Kidney (tissue), 22 donors: ENCODE measurements at places on chromosomes 13 and 19.

- H3K27ac ChIP-seq: no peak overlapping the region
- peaks cover 10% of the 10 kb centered on the region for H3K27me3 ChIP-seq
- no peak overlapping the region for H3K4me3 ChIP-seq
- no peaks in the 10 kb centered on the region for H3K4me1 ChIP-seq
- peaks cover 6% of the 10 kb centered on the region for H3K36me3 ChIP-seq
These were observed 17.2 kb downstream of the KCNC3 start for GRCh38 chr19:50311723-50312635.

GRCh38 chr19:45468159-45468651 lies 409 bp downstream of the FOSB start:
- H3K4me1 ChIP-seq: no peaks in the 10 kb centered on the region
- no peaks in the 10 kb centered on the region for H3K36me3 ChIP-seq
- H3K27ac ChIP-seq: peak overlapping the region; percentile 94
- peak overlapping the region; percentile 98 for H3K4me3 ChIP-seq
- H3K27me3 ChIP-seq: peaks cover 14% of the 10 kb centered on the region

- H3K27ac ChIP-seq: peak overlapping the region; percentile 40
- H3K27me3 ChIP-seq: no peaks in the 10 kb centered on the region
- no peaks in the 10 kb centered on the region for H3K4me1 ChIP-seq
- H3K36me3 ChIP-seq: no peaks in the 10 kb centered on the region
- DNase-seq: no peak
These were observed 67.4 kb upstream of the CLDN10 start for GRCh38 chr13:95485045-95485517.

DNA sequence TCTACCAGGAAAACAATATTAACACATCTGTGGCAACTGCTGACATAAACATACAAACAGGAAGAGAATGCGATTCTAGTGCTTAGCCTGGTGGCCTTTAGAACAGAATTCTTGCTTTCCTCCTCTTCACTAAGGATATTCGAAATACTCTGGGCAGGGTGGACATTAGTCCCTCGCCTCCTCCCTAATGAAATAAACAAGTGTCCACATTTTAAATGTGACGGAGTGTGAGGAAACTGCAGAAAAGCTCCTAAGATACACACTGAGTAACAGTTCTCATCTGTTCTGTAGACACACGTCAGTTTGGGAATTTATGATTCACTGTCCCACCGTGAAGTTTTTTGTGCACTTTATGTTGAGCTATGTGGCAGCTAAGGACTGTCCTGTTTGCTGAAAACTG lies 639 bp downstream of the STARD13 start:
- H3K4me3 ChIP-seq: peak overlapping the region; percentile 85
- no peak for DNase-seq
- no peaks in the 10 kb centered on the region for H3K36me3 ChIP-seq
- no peaks in the 10 kb centered on the region for H3K27me3 ChIP-seq
- peak overlapping the region; percentile 94 for H3K27ac ChIP-seq

DNA sequence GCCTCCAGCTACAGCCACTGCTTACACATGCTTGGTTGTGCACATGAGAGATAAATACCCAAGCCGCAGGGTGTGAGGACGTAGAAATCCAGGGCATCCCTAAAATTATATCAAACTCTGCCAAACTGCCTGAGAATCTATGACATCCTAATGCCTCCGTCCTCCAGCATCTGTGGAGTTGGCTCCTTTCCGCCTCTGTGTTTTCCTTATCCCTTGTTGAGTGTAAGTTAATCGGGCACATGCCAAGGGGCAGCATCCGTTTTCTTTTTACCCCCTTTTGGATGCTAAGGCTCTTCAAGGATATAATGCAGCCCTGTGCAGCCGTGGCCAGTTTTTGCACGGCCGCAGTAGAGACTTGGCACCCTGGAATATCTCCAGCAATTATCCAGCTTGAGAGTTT lies 66.5 kb downstream of the COL4A2 start:
- no peak for DNase-seq
- no peak overlapping the region for H3K4me3 ChIP-seq
- H3K27me3 ChIP-seq: no peaks in the 10 kb centered on the region
- peaks cover 25% of the 10 kb centered on the region for H3K4me1 ChIP-seq
- H3K36me3 ChIP-seq: no peaks in the 10 kb centered on the region

GRCh38 chr13:101211261-101211660 lies 205.0 kb downstream of the NALCN start:
- H3K4me1 ChIP-seq: no peaks in the 10 kb centered on the region
- no peak for DNase-seq
- no peaks in the 10 kb centered on the region for H3K36me3 ChIP-seq
- no peak overlapping the region for H3K4me3 ChIP-seq
- no peaks in the 10 kb centered on the region for H3K27me3 ChIP-seq

DNA sequence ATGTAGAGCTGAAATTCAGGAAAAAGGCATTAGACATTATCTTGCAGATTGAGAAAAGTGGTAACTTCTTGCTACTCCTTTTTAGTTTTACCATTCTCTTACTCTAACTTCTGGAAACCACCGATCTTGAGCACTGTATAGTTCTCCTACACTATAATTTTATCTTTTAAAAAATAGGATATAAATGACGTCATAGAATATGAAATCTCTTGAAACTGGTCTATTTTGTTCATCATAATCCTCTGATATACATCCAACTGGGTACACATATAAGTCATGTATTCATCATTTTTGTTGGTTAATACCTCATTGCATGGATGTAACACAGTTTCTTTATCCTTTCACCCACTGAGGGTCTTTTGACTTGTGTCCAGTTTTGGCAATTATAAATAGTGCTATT lies 629.9 kb upstream of the PRR20A start:
- DNase-seq: no peak
- H3K4me3 ChIP-seq: no peak overlapping the region
- H3K27me3 ChIP-seq: no peaks in the 10 kb centered on the region
- no peaks in the 10 kb centered on the region for H3K36me3 ChIP-seq
- H3K27ac ChIP-seq: no peak overlapping the region

DNA sequence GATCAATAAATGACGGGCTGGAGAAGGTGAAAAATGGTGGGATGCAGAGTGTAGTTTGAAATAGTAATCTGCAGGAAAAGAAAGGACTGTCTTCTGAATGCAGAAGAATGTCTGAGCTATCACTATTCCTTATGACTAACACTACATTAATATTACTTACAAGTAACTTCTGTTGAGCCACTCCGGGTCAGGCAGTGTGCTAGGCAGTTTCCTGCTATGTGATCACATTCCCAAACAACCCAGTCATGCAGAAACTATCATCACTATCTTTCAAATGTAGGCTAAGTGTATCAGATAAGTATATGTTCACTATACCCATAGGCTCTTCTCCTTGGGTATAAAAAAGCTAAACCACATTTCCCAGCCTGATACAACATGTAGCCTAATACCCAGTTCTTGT lies 6.6 kb downstream of the ZNF599 start:
- H3K27me3 ChIP-seq: no peaks in the 10 kb centered on the region
- no peak overlapping the region for H3K27ac ChIP-seq
- DNase-seq: no peak
- no peak overlapping the region for H3K4me3 ChIP-seq

DNA sequence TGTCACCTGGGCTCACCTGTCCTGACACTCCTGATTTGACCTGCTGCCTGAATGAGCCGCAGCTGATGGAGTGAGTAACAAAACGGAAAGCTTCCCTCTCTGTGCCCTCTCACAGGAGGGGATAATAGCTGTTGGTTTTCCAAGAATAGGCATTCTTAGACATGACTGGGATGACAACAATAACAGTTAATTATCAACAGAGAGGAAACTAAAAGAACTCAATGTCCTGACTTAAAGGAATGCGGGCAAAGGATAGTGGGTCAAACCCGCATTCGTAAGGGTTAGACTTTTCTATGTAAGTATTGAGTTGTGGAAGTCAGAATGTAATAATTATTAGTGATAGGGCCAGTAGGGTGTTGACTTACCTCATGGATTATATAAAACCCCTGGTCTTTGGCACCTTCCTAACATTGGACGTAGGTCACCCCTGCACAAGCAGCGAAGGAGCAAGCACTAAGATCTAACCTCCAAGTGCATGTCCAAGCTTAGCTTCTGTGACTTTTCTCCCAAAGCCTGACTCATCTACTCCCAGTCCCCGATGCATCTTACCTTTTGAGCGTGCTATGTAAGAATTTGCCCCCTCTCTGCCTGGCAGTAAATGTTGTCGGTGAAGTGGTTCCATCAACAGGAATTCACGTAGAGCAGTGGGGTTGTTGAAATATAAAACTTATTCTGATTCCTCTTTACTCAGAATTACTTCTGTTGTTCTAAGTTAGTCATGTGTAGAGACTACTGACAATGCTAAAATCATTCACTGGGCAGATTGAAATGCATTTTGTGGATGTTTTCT lies 442.3 kb downstream of the FGF9 start:
- H3K36me3 ChIP-seq: no peaks in the 10 kb centered on the region
- H3K4me3 ChIP-seq: no peak overlapping the region
- H3K27me3 ChIP-seq: peaks cover 2% of the 10 kb centered on the region
- peak overlapping the region; percentile 34 for H3K27ac ChIP-seq

GRCh38 chr19:7226739-7227138 lies 67.5 kb downstream of the INSR start:
- H3K4me3 ChIP-seq: no peak overlapping the region
- no peak overlapping the region for H3K27ac ChIP-seq
- H3K4me1 ChIP-seq: no peaks in the 10 kb centered on the region
- no peaks in the 10 kb centered on the region for H3K36me3 ChIP-seq

GRCh38 chr19:17654993-17655392 lies 33.2 kb downstream of the UNC13A start:
- no peak overlapping the region for H3K4me3 ChIP-seq
- H3K27ac ChIP-seq: no peak overlapping the region
- H3K27me3 ChIP-seq: no peaks in the 10 kb centered on the region
- no peaks in the 10 kb centered on the region for H3K4me1 ChIP-seq
- no peak for DNase-seq

- H3K36me3 ChIP-seq: peaks cover 2% of the 10 kb centered on the region
- H3K4me3 ChIP-seq: no peak overlapping the region
- peaks cover 55% of the 10 kb centered on the region for H3K4me1 ChIP-seq
- peak; percentile 62 for DNase-seq
- no peaks in the 10 kb centered on the region for H3K27me3 ChIP-seq
- H3K27ac ChIP-seq: peak overlapping the region; percentile 60
These were observed 10.3 kb downstream of the ZNF787 start for GRCh38 chr19:56110515-56111448.

DNA sequence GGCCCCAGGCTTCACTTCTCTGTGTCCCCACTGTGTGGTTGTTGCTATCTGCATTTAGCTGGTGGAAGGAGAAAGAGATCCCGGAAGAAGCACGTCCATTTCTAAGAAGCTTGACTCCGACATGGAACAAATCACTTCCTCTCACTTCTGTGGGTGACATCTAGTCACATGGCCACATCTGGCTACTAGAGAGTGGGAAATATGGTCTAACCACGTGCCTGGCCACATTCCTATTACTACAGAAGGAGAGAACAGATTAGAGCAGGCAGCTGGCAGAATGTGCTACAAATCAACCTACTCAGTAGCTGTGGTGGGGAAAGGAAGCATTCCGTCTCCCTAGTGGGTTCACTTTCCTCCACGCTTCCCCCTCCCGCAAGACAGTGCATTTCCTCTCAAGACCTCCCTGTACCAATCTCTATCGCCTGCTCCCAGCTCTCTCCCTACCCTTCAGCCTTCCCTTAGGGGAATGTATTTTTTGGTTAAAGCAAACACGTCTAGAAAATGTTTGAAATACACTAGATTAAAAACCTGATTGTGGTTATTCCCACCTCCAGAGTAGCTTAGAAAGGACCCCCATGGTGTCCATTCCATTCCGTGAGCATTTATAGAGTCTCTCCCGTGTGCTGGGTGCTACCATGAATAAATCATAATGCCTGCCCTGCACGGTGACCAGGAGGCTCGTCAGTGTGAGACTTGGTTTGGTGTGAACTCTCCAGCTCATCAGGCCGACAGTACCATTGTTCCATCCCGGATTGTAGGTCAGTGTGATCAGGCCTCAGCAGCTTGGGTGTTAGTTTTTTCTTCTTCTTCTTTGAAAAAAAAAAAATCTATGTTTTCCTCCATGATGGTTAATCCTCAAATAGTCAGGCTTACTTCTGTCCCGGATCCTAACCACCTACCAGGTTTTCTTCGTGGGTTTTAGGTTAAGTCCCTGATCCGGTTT lies 8.0 kb upstream of the AMER2 start:
- H3K4me3 ChIP-seq: no peak overlapping the region
- H3K27me3 ChIP-seq: no peaks in the 10 kb centered on the region
- no peak overlapping the region for H3K27ac ChIP-seq
- DNase-seq: no peak
- no peaks in the 10 kb centered on the region for H3K4me1 ChIP-seq
- H3K36me3 ChIP-seq: no peaks in the 10 kb centered on the region

- H3K27ac ChIP-seq: no peak overlapping the region
- DNase-seq: no peak
- H3K36me3 ChIP-seq: peaks cover 68% of the 10 kb centered on the region
- H3K4me3 ChIP-seq: no peak overlapping the region
These were observed 13.5 kb upstream of the QTRT1 start for GRCh38 chr19:10687518-10688288.

DNA sequence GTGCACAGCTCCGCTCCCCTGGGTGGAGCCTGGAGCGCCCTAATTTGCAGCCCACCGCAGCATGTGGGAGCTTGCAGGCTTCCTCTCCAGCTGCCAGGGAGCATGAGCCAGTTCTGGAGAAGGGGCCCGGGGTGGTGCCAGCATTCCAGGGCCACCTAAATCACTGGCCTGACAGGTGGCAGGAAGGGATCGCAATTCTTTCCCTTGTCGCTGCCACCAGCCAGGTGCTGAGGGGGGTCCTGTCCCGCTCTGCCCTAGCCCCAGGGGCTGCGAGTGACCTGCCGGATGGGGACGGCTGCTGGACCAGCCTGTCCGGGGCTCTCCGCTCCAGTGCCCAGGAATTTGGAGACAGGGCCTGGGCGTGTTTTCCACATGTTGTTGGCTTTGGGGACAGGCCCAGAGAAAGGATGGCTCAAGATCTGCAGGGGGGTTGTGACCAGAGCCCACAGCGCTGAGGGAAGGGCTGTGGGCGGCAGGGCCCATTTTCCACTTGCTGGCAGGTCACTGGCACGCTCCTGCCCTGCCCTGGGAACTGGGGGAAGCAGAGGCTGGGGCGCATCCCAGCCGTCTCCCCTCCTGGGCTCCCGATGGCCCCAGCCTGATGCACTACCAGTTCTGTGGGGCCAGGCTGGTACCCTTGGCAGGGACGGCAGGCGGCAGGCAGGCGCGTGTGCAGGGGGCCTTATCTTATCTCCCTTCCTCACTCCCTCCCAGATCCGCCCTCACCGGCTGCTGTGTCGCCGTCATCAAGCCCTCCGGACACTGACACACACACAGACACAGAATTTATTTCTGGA lies 9.5 kb downstream of the NDUFA11 start:
- no peaks in the 10 kb centered on the region for H3K36me3 ChIP-seq
- H3K4me1 ChIP-seq: no peaks in the 10 kb centered on the region
- H3K27ac ChIP-seq: no peak overlapping the region
- no peak overlapping the region for H3K4me3 ChIP-seq
- DNase-seq: peak; percentile 77
- no peaks in the 10 kb centered on the region for H3K27me3 ChIP-seq

- H3K4me1 ChIP-seq: no peaks in the 10 kb centered on the region
- H3K27ac ChIP-seq: no peak overlapping the region
- DNase-seq: no peak
- H3K36me3 ChIP-seq: peaks cover 35% of the 10 kb centered on the region
- H3K27me3 ChIP-seq: no peaks in the 10 kb centered on the region
These were observed 12.0 kb downstream of the NAXD start for GRCh38 chr13:110627351-110627750.

- no peaks in the 10 kb centered on the region for H3K27me3 ChIP-seq
- H3K4me3 ChIP-seq: no peak overlapping the region
- no peak for DNase-seq
- no peak overlapping the region for H3K27ac ChIP-seq
These were observed 4.8 kb downstream of the KLK7 start for GRCh38 chr19:50978772-50979390.
